ENCODE measurements at places on chromosomes 1 and 21.

DNA sequence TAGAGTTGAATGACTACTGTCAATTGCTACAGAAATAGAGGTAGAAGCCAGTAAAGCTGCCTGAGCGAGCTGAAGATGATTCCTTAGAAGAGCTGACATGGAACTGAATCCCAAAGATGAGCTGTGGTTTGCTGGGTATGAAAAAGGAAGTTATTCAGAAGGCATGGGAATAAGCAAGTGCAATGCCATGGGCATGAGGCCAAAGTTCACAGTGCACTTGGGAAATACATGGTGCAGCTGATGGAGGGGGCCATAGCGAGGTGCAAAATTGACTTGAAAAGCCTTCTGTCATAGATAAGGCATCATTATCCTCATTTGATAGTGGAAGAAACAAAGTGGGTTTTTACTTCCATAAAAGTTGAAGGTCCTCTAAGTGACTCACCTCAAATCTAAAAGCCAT is 88.6 kb downstream of the NEK7 start:
- no peak for DNase-seq

DNA sequence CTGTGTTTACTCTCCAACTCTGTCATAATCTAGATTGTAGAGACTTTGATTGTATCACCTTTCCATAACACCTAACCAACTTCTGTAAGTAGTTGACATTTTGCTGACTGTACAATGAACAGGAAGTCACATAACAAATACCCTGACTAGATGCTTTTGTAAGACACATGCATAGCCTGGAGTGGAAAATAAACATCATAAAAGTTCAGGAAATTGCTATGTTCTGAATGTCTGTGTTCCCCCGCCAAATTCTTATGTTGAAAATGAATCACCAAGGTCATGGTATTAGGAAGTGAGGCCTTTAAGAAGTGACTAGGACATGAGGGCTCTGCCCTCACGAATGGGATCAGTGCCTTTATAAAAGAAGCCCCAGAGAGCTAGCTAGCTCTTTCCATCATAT is 40.4 kb upstream of the ZSWIM5 start:
- DNase-seq = peak; percentile 80

GRCh38 chr1:86259390-86259789 is 102.8 kb upstream of the COL24A1 start:
- DNase-seq = no peak

DNA sequence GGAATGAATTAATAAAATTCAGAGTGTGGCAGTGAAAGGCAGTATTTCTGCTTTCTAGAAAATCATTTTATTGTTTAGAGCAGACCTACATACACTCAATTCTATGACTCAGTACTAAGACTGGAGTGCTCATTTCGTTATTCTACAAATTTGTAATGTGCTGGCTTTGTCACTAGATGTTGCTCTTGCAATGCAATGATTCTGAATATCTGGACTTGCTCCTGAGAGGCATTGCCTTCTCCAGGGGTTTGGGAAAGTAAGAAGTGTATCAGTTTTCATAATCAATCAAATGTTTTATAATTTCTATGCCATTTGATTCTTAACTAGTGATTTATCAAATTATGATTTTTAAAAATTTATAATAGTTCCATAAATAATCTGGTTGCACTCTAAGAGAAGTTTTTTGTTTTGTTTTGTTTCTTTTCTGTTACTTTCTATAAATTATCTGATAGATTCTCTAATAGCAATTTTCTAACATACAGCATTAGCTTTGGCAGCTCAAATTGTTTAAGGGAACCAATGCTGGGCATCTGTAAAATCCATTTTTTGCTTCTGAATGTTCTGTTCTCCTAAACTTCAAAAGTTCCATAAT is 280.5 kb upstream of the SGIP1 start:
- peak; percentile 44 for DNase-seq

DNA sequence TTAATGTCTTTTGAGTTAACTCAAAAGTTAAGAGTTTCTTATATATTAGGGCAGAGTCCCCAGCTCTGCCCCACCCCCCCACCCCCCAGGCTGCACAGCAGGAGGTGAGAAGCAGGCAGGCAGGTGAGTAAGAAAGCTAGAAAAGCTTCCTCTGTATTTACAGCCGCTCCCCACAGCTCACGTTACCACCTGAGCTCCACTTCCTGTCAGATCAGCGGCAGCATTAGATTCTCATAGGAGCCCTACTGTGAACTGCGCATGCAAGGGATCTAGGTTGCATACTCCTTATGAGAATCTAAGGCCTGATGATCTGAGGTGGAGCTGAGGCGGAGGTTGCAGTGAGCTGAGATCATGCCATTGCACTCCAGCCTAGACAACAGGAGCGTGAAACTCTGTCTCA is 81.9 kb downstream of the SIM2 start:
- no peak for DNase-seq

- DNase-seq = peak; percentile 62
Observed at GRCh38 chr1:48697066-48697707, 79.5 kb downstream of the BEND5 start.

- peak; percentile 66 for DNase-seq
Observed at GRCh38 chr1:180586671-180587155, 27.9 kb downstream of the OVAAL start.

- no peak for DNase-seq
Observed at GRCh38 chr1:113455374-113455773, 65.1 kb downstream of the MAGI3 start.
